ENCODE measurements at places on chromosomes 11 and 22.

DNA sequence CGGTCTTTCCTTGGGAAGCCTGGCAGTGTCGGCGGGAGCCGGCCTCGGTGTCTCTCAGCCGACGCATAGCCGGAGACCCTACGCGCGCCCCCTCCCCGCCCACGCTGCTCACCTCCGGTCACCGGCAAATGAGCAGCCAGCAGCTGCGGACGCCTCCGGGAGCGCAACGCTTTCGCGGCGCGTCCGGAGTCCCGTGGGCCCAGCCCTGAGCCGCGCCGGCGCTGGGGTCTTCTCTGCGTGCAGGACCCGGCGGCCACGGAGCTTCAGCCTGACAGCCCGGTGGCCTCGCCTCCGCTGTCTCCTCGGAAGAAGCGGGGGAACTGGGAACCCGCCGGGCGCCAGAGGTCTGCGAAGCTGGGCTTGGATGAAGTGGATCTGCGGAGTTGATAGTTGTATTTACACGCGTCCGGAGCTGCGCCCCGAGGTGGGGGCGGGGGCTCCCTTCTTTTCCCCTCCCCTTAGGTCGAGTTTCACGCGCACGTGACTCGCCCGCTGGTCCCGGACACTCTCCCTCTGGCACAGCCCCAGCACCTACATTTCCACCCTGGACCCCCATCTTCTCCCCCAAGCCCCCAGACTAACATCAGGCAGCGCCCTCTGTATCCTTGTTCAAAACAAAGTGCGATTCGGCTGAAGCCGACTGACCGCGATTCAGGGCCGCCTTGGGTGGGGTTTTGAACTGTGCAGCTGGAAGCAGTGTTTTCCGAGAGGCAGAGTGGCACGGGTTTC, at the start of gene SLC43A1:
Gene SLC43A1, minus strand, starts transcription at position 371 of the 729 bp plus-strand sequence. CDS start 1,591 bp downstream, outside the sequence.
- peak; percentile 38 for DNase-seq

GRCh38 chr11:76208438-76209374, 2.4 kb upstream of the WNT11 start:
- no peak for DNase-seq

DNA sequence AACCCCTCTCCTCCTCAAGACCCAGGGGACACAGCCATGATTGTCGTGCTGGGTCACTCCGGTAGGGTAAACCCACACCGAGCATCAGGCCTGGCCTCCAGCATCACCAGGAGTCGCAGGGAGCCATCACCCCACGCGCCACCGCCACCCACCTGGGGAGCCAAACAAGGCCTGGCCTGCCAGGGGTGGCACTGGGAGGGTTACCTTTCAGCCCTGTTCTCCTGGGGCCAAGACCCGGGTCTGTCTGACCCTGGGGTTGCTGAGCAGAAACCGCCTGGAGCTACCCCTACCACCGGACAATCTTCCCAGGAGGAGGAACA, 39.3 kb upstream of the NNMT start:
- DNase-seq: no peak

DNA sequence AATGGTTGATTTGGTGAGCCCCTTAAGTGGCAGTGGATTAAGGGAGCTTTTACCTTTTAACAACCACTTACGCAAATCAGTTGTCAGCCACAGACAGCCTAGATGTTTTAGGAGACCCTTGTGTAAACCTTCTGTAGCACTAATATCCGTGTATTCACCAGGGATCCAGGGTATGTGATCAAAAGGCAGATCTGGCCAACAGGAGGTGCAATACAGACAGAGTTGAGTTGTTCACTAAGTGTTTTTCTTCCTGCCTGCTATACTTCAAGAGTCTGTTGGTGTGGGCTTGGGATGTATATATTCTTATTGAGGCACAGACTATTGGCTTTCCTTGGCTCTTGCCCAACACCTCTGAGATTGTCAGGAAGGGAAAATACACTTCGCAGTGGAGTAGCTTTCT, 175.1 kb downstream of the FAT3 start:
- DNase-seq: no peak

DNA sequence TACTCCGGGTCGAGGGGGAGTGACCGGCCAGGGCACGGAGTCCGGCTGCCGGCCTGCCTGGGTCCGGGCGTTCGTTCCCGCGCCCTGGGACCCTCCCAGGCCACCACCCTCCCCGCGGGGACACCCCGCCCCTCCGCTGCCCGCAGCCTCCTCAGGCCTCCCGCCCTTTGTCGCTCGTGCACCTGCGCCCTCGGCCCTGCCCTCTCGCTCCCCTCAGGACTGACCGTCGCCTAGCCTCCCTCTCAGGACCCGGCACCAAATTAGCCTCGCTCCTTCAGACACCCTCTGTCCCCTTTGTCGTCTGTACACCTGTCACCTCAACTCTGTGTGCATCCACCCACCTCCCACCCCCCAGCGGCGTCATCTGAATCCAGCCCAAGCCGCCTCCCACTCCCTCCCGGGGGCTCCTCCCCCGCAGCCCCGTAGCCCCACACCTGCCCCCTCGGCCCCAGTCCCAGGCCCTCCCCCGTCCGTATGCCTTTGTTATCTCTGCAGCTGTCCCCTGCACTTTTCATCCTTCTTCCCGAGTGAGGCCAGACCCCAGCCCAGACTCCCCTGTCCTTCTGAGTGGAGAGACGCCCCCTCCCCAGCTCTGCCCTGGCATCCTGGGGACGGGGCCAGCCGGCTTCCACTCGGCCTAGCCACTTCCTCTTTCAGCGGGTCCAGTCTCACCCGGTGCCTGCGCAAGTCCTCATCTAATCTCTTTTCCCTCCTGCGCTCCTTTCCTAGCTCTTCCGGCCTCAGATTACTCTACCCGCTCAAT, 643 bp downstream of the TIGD3 start:
- DNase-seq: no peak
